ENCODE measurements at places on chromosomes 4 and X.

DNA sequence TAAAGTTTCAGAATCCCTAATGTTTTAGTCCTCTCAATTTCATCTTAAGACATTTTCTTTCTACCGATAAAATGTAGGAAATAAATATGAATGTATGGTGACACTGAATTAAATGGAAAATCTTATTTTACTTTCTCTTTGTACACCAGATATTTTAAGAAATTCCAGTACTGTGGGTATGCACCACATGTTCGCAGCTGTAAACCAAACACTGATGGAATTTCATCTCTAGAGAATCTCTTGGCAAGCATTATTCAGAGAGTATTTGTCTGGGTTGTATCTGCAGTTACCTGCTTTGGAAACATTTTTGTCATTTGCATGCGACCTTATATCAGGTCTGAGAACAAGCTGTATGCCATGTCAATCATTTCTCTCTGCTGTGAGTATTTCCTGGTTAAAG lies 26.9 kb downstream of the C4orf46 start:
- no peak for DNase-seq

- no peak for DNase-seq
These were observed 69.6 kb downstream of the NOCT start for GRCh38 chr4:139085141-139085540.

DNA sequence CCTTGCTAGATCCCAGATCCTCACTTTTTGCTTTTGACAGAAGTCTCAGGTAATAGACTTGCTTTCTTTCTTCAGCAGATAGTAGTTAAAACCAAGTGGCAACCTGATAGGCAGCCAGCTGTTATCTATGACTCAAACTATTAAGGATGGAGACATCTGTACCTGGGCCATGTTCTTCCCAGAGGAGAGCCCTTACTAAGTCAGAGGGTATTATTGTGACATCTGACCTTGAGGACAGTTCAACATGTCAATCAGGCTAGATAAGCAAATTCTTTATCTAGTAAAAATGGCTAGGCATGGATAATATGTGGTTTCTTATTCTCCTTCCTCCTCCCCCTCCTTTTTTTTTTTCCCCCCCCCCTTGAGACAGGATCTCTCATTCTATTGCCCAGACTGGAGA lies 39.2 kb downstream of the TRIM2 start:
- no peak for DNase-seq

DNA sequence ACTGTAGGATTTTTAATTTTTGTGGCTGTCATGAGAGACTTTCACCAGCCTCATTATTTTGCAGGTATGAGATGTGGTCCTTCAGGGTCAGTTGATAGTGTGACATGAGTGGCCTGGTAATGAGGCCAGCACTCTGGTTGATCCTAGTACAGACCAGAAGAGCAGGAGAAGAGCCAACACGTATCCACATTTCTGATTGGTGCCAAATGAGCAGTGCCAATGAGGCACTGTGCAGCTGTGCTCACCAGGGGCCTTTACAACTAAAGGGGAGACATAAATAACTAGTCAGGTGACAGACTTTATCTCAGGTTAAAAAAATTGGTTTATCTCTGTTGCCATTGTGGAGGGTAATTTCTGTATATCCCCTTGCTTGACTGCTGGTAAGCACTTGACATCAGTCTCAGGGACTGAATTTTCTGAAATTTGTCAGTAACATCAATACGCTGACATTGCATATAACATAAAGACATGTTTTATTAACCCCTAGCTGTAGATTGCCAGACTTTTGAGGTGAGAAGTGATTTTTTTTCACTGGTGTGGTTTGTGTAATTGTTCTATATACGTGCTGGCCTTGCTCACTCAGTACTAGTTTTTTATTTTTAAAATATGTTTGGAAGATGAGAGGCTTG lies 101.2 kb downstream of the AFF1 start:
- no peak for DNase-seq

- DNase-seq = no peak
These were observed 1360.7 kb downstream of the ADGRL3 start for GRCh38 chr4:62560858-62561257.

GRCh38 chr4:92237559-92237958 lies 66.2 kb upstream of the GRID2 start:
- no peak for DNase-seq

DNA sequence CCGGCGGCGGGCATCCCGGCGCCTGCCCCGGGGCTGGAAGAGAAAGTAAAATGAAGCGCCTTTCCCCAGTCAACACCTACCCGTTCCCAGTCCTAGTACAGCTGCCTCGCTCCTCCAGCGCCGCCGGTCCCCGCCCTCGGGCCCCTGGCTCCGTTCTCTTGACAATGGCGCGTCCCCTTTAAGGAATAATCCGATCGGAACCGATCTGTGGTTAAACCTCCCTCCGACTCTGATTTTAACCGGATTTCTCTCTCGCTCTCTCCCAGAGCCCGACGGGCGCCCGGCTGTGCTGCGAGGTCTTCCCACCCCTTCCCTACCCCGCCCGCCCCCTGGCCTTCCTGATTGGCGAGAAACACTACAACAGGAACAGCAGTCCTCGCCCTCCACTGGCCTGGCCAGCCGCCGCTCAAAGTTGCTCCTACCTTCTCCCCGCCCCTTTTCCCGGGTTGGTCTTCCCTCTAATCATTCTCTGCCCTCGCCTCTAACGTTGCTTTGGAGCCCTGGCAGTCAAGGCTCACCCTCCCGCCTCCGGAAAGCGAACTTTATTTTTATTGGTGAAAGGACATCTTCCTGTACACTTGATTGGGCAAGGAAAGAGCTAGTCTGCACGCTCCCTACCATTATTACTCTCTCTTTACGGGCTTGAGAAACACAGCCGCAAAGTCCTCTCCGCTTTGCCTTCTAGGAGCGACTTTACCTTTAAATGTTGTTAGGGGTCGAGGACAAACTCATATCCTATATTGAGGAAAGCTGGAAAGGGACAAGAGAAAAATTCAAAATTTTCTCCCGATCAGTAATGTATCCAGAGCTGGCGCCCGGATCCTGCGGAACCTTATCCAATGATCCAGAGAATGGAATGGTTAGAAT lies at the start of gene FRYL:
Gene FRYL, minus strand, starts transcription at position 282 of the 867 bp plus-strand sequence. CDS start 145,869 bp downstream, outside the sequence.
- DNase-seq = peak; percentile 99

DNA sequence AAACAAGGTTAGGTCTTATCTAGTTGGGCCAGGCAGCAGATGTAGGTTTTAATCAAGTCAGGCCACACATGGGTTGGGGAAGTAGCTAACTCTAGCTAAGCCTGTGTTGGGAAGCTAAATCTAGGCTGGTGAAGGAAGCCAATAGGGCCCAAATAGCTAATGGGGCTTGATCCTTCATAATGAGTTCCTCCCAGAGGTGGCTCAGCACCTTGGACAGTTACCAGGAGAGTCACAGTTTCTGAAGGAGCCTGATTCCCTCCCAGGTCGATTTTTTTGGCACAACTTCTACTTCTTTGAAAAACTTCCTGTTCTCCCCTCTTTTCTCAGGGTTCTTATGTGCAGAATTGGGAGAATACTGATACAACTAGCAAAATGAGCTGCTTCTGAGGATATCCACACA lies 242.5 kb upstream of the PRPS2 start:
- DNase-seq = no peak

DNA sequence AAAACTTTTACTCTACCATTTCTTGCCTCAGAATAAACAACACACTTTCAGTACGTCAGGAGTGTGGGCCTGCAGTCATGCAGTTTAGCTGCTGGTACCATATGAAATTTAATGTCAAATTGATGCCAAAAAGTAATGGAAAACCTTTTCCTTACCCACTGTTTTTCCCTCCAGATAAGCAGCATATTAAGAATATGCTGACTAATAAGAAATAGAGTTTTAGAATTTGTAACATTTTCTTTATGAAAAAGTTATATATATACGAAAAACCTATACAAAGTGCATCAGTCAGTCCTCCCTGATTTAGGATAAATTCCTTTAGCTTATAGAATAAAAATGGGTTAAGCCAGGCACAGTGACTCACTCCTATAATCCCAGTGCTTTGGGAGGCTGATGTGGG lies 206.8 kb upstream of the PPARGC1A start:
- DNase-seq = no peak

- no peak for DNase-seq
These were observed 53.6 kb upstream of the RAB40AL start for GRCh38 chrX:102883491-102883890.

DNA sequence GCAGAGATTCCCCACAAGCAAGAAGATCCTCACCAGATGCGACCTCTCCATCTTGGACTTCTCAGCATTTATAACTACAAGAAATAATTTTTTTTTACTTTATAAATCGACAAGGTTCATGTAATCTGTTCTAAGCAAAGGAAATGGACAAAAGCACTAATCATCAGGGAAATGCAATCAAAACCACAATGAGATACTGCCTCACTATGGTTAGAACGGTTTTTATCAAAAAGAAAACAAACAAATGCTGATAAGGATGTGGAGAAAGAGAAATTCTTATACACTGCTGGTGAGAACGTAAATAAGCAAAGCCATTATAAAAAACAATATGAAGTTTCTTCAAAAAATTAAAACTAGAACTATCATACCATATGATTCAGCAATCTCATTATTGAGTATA lies 1382.6 kb downstream of the ARAP2 start:
- no peak for DNase-seq

DNA sequence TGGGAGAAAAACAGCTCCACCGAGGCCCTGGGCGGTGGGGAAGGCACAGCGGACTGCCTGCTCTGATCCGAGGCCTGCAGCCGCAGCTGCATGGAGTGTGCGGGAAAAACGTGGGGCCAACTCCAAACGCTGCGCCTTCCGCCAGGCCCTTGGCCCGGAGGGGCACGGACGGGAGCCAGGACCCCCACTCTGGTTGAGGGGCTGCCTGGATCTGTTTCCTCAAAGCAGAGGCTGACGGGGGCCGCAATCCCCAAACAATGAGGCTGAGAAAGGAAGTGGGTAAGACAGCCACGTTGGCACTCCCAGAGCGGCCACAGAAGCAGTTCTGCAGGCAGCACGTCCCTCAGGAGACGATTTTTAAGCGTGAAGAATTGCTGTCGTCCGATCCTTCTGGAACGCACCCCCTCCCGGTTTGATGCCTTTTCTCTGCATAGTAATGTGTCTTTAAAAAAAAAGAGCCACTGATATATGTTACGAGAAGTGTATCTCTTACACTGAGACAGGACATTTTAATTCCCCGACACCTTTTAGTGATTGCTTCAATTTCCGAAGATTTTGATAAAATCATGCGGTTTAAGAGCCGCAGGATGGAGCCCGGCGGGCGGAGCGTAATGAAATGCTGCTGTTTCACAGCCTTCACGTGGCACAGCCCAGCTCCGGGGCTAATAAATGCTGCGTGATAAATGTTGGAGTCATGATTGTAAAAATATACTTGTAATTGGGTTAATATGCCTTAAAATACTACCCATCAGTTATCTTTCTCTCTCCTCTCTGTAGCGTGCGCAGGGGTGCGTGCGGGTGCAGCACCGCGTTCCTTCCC lies 85.7 kb downstream of the FAM53A start:
- no peak for DNase-seq

- DNase-seq = peak; percentile 1
These were observed 468 bp downstream of the ZMYM3 start for GRCh38 chrX:71253253-71254091.

GRCh38 chrX:15376956-15377355 lies 7.3 kb downstream of the VEGFD start:
- DNase-seq = no peak

DNA sequence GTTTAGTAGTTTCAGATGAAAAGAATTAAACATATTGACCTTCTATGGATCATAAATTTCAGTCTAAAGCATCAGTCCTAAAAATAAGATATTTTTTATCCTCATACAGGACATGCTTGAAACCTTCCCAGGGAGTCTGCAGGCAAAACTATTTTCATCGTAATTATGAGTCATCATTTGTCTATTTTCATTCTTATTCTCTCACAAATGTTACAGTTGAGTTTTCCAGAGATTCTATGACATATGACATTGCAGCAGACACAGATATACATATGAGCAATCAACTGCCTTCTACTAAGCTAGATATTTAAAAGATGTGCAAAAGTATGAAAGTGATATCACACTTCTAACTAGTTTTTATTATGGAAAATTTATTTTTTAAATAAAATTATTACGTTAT lies 398.0 kb downstream of the MAGEB5 start:
- DNase-seq = no peak

- DNase-seq = no peak
These were observed 9.5 kb downstream of the CLCN4 start for GRCh38 chrX:10166248-10166716.

DNA sequence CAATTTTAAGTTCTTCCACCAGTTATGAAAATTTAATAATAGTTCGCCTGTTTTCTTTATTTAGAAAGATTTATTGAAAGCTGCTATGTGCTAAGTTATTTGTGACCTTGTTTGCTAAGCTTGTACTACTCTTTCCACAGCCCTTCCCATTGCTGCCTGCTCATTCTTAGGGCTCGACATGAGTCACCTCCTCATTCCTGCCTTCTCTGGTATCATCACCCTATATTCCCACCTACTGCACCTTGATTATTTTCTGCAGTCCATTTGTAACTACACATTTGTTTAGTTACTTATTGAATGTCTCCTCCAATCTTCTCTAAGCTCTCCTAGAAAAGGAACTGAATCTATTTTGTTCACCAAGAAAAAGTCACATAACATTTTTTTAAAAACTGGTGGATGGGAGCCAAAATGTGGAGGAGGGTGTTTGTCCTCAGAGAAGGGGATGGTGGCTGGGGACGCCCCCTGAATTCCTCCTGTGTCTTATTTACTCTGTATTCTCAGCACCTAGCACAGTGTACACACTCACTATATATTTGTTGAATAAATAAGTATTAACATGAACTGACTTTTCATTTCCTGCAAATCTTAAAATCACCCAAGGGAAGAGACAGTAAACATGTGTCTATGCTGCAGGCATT lies 3.7 kb upstream of the RAB9A start:
- DNase-seq = no peak

- DNase-seq = no peak
These were observed 34.9 kb downstream of the GYG2 start for GRCh38 chrX:2863646-2864045.

GRCh38 chr4:90816754-90817153 lies 689.6 kb downstream of the CCSER1 start:
- DNase-seq = no peak

- DNase-seq = no peak
These were observed 23.3 kb upstream of the CRMP1 start for GRCh38 chr4:5916229-5916628.

DNA sequence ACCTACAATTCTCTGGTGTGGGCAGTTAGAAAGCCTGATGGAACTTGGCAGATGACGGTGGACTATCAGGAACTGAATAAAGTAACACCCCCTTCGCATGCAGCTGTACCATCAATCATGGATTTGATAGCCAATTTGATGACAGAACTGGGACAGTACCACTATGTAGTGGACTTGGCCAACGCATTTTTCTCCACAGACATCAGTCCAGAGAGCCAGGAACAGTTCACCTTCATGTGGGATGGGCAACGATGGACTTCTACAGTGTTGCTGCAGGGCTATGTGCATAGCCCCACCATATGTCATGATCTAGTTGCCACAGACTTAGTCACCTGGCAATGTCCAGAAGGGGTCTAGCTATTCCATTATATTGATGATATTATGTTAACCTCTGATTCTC lies 54.5 kb upstream of the CCDC149 start:
- no peak for DNase-seq

DNA sequence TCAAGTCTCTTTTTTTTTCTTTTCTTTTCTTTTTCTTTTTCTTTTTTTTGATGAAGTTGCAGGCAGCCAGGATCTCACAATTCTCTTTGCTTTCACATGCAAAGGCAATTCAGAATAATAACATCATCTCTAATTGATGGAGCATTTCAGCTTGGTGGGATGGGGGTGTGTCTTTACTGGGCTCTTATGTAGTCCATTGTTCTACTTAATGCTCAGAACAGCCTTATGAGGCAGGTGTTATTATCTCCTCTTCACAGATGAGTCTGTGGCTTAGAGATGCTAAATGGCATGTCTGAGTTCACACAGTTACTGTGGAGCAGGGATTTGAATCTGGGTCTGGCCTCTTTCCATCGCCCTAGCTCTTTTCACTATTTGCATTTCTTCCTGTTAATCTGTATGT lies 70.2 kb downstream of the TRPC5 start:
- no peak for DNase-seq

Data from DMS79 (cell line).